Activated CD4-positive, alpha-beta T cell treated with anti-CD3 and anti-CD28 coated beads for 1 hour (primary cell): ENCODE measurements at places on chromosomes 3 and 15.

DNA sequence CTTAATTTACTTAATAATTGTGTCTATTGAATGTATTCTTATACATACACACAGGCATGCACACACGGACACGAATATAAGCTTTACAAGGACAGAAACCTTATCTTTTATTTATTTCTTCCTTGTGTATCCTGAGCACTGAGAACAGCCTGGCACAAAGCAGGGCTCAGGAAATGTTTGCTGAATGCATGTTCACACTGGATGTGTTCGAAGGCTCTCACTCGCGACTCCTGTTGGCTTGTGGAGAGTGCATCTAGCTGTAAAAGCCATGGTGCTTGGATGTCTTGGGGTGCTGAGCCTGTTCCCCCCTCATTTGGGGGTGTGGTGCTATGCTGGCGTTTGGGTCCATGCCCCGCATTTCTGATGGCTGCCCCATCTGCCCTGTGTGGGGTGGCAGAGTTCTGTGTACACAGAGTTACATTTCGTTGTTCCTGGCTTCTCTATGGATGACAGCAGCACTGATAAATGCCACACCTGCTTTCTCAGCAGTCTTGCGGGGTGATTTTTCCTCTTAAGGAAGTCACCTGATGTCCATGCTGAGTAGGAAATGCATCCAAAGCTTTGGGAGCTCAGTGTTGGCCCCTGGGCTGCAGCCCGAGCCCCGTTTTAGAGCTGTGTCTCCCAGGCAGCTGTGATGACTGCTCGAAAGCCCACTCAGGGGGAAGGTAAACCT is 148.5 kb downstream of the IGF1R start:
- DNase-seq, result no peak

- DNase-seq, result no peak
Measured at GRCh38 chr3:60215946-60216345, 1035.3 kb downstream of the FHIT start.

DNA sequence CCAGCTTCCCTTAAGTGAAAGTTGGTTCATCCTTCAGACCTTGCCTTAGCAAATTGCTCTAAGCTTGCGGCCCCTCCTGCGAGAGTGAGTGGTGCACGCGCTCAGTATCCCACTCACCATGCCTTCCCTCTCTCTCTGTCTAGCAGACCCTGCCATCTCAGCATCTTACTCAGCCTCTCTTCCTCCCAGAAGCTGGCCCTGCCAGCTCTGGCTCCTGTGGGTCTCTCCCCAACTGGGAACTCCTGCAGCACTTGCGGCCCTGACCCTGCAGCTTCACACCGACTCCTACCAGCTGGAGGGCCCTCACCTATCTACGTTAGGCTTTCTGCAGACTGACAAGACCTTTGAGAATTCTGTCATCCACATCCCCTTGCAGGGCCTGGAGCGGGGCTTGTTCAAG is 286.1 kb upstream of the TLE3 start:
- no peak for DNase-seq

DNA sequence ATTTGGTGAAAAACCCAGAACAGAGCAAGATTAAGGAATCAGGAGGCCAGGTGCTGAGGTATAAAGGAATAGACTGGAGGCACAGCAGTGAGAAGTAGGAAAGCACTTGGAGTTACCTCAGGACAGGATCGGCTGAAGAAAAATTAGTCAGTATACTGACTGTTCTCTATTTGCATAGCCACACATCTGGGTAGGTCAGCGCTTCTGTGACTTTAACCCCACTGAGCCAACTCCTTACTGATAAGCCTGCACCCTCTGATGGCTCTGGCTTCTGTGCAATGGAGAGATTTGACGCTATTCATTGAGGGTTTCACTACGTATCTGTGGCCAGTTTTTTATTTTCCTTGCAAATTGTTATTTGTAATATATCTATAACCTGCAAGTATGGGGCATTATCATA is 22.3 kb downstream of the MECOM start:
- DNase-seq, result no peak

- no peak for DNase-seq
Measured at GRCh38 chr3:188240189-188240981, 86.4 kb downstream of the LPP start.

DNA sequence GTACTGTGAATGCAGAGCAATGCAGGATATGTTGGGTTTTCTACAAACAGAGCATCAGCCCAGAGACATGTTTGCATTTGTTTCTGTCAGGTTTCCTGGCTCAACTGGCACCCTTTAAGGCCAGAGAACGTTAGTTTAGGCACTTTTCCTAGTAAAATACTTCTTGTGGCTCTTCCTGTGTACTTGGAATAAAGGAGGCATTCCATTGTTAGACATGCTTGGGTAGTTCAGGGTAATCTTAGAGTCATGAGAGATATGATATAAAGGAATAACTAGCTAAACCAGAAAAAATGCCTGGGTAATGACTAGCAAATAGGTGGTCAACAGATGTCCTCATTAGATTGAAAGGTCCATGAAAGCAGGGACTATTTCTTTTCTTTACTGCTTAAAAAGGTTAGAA is 60.4 kb upstream of the RBM5 start:
- DNase-seq, result no peak

DNA sequence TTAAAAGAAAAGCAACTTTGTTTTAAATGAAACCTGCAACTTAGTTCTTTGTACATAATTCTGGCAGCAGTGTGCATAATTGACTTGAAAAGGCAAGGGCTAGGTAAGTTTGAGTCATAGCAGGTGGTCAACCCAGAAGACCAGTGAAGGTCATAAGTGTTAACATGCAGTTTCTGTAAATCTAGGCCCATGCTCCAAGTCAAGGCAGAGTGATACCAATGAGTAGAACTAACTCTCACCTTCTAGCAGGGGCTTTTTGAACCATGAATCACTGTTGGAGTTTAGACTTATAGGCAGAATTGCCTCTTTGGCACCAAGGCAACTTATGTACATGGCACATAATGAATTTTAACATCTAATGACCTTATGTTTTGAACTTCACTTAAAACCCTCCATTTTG is 29.5 kb upstream of the IL20RB start:
- no peak for DNase-seq

DNA sequence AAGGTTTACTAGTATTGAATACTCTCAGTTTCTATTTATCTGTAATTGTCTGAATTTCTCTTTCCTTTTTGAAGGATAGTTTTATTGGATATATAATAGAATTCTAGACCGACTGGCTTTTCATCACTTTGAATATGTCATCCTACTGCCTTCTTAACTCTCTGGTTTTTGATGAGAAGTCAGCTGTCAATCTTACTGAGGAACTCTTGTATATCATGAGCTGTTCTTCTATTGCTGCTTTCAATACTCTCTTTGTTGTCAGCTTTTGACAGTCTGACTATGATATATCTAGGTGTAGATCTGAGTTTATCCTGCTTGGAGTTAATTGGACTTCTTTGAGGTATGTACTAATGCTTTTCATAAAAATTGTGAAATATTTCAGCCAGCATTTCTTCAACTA is 333.8 kb downstream of the PLCL2 start:
- DNase-seq, result no peak

DNA sequence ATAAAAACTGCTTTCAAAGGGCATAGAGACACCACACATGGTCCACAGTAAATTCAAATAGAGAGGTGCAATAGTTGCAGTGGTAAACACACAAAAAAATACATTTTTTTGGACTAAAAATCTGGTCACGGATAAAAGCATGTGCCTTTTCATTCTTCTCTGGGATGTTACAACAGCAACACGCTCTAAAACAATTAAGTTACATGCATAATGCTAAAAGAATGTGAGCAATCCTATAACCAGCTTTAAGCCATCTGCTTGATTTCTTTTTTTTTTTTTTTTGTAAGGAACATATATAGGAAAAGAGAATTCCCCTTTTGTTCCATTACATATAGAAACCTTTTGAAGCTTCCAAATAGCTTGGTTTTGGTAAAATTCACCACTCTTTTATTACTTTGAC is 20.0 kb downstream of the WNT5A start:
- no peak for DNase-seq

GRCh38 chr15:92667970-92668485 is 12.5 kb upstream of the FAM174B start:
- DNase-seq, result no peak
